Left lobe of liver (tissue), 2 donors: ENCODE measurements at places on chromosomes 4 and X.

- no peak for DNase-seq
These were observed 29.5 kb downstream of the DMP1 start for GRCh38 chr4:87679449-87680169.

DNA sequence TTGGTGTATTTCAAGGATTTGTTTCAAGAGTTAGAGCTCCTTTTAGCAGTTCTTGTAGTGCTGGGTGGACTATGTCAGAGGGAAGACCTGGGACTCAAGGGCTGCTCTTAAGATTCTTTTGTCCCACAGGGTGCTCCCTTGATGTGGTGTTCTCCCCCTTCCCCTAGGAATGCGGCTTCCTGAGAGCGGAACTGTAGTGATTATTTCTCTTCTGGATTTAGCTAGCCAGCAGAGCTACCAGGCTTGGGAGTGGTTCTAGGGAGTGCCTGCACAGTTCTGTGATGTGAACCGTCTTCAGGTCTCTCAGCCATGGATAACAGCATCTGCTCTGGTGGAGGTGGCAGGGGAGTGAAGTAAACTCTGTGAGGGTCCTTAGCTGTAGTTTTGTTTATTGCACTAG is 336.8 kb downstream of the FSTL5 start:
- no peak for DNase-seq

DNA sequence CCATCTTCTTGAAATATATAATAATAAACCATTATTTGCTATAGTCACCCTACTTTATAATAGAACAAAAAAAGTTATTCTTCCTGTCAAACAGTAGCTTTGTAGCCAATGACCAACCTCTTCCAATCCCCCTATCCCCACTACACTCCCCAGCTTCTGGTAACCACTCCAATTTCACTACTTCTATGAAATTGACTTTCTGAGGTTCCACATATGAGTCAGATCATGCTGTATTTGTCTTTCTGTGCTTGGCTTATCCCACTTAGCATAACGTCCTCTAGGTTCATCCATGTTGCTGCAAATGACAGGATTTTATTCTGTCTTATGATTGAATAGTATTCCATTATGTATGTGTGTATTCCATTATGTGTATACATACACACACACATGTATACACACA is 809.7 kb upstream of the NDST4 start:
- no peak for DNase-seq

DNA sequence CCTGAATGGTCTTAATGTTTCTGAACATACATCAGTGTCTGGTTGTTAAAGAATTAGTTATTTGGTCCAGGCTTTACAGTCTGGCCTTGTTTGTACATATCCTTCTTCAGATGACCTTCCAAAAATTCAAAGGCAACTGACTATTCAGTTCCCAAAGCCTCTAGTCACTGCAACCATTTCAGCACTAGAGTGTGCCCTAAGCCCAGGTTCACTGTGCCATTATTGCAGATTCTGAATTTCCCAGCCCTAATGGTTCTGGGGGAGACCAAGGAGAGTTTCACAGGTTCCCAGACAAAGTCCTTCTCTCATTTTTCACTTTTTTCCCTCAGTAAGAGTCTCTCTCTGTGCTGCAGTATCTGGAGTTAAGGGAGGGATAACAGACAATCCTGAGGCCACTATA is 235.8 kb downstream of the TRAM1L1 start:
- no peak for DNase-seq

DNA sequence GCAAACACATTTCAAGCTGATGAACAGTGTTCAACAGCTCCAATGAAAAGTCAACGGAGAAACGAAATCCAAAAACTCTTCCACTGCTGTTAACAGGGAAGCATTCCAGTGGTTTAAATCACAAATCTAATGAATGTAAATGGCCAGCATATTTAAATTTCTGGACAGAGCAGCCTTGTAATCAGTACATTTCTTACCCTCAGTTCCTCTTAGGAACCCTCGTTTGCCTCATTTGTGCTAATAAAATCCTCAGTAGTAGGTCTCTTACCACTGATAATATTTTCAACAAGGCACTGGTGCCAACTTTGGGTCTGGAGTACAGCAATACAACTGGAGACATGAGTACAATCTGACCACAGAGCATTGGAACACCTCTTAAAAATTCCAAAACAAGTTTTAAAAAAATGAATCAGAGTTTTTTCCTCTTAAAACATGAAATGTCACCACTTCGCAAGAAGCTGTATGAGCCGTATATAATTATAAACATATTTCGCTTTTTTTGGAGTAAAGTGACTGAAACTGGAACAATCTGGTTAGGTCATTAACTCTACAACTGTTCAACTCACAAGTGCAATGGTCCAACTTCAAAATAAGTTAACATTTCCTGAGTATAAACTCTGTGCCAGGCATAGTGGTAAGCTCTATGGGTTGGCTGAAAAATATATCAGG is 211.2 kb downstream of the CPEB2 start:
- DNase-seq: no peak

DNA sequence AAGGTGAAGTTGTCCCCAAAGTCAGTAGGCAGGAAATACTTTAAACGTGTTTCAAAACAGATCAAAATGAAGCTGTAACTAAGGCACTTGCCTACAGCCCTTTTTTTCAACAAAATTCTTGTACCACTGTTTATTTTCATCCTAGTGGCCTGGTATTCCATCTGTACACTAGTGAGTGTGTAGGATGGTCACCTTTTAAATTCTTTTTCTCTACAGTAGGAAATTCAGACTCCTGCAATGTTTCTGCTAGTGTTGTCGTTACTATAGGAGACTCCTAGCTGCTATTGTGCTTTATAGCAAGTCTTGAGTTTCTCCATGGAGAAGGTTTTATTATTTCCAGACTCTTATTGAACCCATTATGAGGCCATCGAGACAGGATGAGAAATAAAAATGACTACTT is 7.0 kb upstream of the NHS start:
- DNase-seq: no peak

DNA sequence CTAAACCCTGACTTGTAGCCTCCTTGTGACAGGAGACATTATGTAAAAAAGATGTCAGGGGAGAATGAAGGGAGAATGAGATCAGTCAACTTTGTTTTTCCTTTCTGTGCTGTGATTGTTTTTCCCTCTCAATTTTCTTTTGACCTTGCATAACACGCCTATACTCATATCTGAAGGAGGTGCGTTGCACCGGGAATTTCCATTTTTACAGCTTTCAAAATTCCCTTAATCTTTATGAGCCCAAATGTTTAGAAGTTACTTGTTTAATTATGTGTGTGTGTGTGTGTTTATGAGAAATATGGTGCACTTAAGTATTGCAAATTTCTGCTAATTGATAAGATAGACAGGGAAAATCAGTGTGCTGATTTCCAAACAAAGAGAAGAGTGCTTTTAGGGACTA is 21.6 kb downstream of the SYNPO2 start:
- DNase-seq: no peak

DNA sequence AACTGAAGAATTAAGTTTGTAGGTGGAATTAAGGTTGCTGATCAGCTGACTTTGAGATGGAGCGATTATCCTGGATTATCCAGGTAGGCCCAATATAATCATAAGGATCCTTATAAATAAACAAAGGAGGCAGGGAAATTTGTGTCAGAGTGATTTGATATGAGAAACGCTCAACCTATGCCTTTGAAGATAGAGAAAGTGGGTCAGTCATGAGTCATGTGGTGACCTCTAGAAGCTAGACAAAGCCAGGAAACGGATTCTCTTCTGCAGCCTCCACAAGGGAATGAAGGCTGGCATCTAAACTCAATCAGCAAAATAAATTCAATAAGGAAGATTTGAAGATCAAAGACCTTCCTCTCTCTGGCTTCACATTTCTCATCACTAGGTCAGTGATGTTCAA is 41.5 kb upstream of the SMIM10 start:
- no peak for DNase-seq

- DNase-seq: no peak
These were observed 29.1 kb upstream of the TRO start for GRCh38 chrX:54891573-54891972.

GRCh38 chr4:127888559-127888958 is 7.9 kb downstream of the PLK4 start:
- DNase-seq: no peak

DNA sequence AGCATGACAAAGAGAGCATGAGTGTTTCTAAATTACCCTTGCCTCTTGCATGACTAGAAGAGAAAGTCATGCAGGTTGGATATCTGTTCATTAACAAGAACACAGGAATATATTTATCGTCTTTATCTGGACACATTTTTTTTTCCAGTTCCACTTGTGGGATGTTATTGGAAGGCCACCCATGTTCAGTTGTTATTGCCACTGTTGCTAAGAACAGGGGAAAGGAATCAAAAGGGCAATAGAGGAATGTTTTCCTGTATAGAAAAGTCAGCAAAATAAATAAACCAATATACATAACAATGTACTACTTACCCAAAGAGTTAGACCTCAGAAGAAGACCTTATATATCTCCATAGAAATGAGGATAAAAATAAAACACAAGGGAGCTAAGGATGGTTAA is 270.1 kb downstream of the QDPR start:
- DNase-seq: no peak

- DNase-seq: no peak
These were observed 2.7 kb downstream of the SCML2 start for GRCh38 chrX:18351784-18352183.

DNA sequence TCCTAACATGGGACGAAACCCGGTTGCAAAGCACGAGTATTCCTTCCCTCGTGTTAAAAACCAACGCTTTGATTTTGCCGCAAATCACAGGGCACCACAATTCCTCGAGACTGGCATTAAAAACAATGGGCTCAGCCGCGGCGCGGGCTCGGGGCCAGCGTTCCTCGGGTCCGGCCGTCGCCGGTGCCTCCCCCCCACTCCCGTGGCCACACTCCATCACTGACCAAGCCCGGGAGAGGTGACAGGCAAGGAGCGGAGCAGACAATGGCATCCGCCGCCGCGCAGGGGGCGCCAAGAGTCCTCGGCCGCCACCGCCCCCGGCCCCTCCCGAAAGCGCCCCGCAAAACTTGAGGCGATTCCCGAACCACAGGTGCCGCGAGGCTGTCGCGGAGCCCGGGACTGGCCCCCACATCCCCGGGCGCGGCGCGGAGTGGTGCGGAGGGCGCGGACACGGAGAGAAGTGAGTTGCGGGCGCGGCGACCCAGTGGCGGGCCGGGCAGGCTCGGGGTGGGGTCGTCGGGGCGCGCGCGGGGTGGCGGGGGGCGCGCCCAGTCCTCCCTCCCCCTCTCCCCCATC is 445 bp downstream of the AP1S2 start:
- peak; percentile 59 for DNase-seq

GRCh38 chr4:56823933-56824600 is 2.6 kb upstream of the SPINK2 start:
- no peak for DNase-seq

GRCh38 chr4:165580351-165580905 is 201.6 kb downstream of the CPE start:
- no peak for DNase-seq

- DNase-seq: no peak
These were observed 755.8 kb upstream of the LCORL start for GRCh38 chr4:18777190-18777930.

- peak; percentile 10 for DNase-seq
These were observed 27.5 kb upstream of the ASMTL start for GRCh38 chrX:1480082-1480785.

GRCh38 chr4:74206088-74206825 is 48.3 kb downstream of the MTHFD2L start:
- no peak for DNase-seq

- DNase-seq: no peak
These were observed 164.1 kb downstream of the RASL11B start for GRCh38 chr4:53026233-53026632.

DNA sequence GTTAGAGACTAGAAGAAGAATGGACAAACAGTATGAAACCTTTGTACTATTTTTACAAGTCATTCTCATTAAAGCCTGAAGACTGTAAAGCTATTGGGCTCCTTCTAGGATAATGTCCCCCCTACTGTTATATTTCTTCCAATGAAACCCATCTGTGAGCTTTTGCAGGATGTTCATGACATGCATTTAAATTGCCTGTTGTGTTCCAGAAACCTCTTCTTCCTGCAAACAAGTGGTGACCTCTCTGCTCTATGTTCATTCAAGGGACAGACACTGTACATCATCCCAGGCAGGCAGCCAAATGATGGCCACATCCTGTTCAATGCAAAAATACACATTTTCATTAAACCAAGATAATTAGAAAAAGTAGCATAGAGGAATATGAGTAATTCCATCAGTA is 128.0 kb downstream of the C4orf33 start:
- no peak for DNase-seq

DNA sequence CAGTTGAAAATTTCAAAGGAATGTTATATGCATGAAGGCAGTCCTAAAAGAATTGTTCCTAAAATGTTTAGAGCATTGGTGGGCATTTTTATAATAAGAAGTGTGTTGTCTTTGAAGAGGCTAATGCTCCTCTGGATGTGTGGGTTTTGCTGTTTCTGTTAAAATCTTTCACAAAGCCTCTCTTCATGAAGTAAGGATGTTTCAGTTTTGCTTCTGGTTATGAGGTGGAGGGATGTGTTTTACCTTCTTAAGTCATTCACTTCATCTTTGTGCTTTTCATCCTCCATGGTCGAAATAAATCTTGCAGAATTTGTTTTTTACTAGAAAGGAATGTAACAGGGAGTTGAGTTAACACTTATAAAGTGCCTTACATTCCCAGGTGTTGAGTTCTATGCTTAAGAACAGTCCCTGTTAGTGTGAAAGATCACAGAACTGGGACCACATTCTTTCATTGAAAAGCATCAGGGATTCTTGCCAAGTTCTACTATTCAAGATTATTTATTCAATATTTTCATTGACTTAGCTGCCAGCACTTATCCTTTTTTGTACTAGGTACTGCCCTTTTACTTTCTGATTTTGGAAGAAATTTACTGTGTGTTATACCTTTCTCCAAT is 21.1 kb downstream of the FHIP1A start:
- no peak for DNase-seq

GRCh38 chrX:28177202-28177601 is 196.0 kb upstream of the DCAF8L1 start:
- no peak for DNase-seq

GRCh38 chr4:136203199-136203598 is 1329.1 kb downstream of the PCDH18 start:
- DNase-seq: no peak

GRCh38 chr4:58075724-58076123 is 965.5 kb upstream of the IGFBP7 start:
- DNase-seq: no peak

DNA sequence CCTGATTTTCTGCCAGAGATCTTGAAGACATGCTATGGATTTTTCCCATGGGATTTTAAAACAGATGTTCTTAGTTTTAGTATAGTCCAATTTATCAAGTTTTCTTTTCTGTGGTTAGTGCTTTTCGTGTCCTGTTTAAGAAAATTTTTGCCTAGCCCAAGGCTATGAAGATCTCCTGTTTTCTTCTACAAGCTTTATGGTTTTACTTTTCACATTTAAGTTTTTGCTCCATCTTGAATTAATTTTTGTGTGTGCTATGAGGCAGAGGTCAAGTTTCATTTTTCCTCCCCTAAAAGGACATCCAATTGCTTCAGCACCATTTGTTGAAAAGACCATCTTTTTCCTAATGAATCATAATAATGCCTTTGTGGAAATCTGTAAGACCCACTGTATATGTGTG is 65.6 kb downstream of the POLR2B start:
- DNase-seq: no peak

- DNase-seq: peak; percentile 37
These were observed 41.3 kb downstream of the WDR1 start for GRCh38 chr4:10075158-10075863.

- DNase-seq: no peak
These were observed 170.9 kb upstream of the GRIA3 start for GRCh38 chrX:123013141-123013540.

- DNase-seq: no peak
These were observed 24.1 kb upstream of the WFS1 start for GRCh38 chr4:6245246-6246169.
